Activated naive CD4-positive, alpha-beta T cell treated with anti-CD3 and anti-CD28 coated beads, Interleukin-2, amount 50 U/mL, for 16 hours (primary cell): ENCODE measurements at places on chromosomes 16 and 17.

DNA sequence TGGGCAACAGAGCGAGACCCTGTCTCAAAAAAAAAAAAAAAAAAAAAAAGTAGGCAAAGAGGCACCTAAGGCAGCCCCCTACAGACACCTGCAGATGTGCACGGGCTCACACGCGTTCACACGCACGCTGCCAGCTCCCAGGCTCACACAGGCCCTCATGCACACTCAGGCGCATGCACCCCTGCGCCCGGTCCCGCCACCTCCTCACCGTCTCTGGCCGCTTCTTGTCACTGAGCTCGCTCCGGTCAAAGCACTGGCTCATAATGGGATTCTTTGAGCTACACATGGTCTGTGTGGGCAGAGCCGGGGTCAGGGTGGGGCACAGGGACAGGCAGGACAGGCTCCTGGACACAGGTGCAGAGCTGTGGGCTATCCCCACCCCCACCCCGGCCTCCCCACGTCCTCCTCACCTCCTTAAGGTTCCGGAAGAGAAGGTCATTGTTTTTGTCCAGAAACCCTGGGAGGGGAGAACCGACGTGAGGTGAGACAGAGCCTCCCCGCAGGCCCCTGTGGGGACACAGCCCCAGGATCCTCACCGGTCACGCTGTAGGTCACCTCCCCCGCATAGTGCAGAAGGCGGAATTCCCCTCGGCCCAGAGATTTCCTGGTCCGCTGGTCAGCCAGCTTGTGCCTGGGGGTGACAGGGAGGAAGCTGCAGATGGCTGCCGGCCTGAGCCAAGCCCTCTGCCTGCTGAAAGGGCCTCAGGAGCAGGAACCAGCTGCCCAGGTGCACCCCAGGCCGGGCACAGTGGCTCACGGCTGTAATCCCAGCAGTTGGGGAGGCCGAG lies 17.9 kb downstream of the MYO1C start:
- DNase-seq, result no peak

- no peak for DNase-seq
These were observed 30.3 kb downstream of the TSC2 start for GRCh38 chr16:2078096-2078495.

DNA sequence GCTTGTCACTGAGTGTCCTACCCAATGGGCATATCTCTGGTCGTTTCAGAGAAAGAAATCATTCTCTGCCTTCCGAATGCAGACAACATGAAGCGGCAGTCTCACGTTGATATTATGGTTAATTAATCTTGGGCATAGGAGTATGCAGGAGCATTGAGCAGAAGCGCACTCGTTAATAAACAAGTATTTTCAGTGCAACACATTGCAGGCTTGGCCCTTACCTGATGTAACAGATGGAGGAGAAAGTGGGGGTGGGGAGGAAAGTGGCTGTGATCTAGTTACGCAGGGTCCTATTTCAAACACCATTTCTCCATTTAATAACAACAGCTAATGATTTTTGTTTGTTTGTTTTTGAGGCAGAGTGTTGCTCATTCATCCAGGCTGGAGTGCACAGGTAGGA lies 414.0 kb upstream of the RBFOX1 start:
- no peak for DNase-seq

GRCh38 chr16:52729731-52730130 lies 182.8 kb upstream of the TOX3 start:
- no peak for DNase-seq

GRCh38 chr17:33990943-33991706 lies 264.0 kb upstream of the CCL2 start:
- no peak for DNase-seq

GRCh38 chr16:75644240-75645012 lies 3.0 kb downstream of the KARS1 start:
- no peak for DNase-seq

- DNase-seq, result no peak
These were observed 16.2 kb upstream of the SPNS2 start for GRCh38 chr17:4482338-4483011.

DNA sequence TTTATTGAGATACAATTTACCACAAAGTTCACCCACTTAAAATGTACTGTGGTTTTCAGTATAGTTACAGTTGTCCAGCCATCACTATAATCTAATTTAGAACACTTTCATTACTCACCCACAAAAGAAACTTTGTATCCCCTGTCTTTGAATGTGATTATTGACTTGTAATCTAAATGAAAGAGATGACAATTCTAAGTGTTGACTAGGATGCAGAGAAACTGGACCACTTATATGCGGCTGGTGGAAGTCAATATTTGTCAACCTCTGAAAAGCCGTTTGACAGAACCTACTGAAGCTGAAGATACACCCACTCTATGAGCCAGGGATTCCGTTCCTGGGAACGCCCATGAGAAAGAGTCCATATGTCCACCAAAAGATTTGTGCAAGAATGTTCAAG lies 36.8 kb downstream of the TEKT5 start:
- DNase-seq, result no peak

DNA sequence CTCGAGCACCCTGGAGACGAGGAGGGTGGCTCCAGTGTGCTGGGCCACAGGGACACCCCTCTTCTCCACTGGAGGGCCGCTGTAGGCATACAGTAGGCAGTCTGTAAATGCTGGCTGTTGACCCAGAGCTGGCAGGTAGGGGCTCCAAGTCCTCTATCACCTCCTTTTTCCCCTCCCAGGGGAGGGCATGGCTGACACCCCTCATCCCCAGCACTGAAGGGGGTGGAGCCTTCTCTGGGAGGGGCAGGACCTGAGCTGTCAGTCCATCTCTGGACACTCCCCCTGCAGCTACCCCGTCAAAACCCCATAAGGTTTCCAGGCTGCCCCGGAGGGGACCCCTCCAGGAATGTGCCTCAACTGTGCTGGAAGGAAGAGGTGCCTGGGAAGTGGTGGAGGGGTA lies 2.4 kb downstream of the KCNJ12 start:
- DNase-seq, result no peak

GRCh38 chr17:18182110-18182977 lies 1.3 kb upstream of the ALKBH5 start:
- no peak for DNase-seq

GRCh38 chr16:47600376-47600775 lies 139.2 kb downstream of the PHKB start:
- DNase-seq, result no peak

DNA sequence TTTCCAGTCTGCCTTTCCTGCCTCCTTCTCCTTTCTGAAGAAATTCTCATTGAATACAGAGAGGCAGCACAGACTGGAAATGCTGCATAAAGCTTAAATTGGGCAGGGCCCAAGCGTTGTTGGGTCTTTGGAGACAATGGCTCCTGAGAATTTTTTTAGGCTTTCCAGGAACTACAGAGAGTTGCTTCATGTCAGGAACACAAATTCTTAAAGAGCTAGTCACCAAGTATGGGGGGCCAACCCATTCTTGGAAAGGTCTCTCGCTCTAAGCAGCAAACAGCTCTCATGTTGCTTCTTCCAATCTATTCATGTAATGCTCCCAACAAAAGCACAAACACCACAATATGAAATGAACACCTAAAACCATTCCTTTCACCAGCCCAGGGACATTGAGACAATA lies 6.9 kb downstream of the HNF1B start:
- DNase-seq, result no peak

- no peak for DNase-seq
These were observed 80.2 kb upstream of the CIBAR2 start for GRCh38 chr16:85192238-85193114.

DNA sequence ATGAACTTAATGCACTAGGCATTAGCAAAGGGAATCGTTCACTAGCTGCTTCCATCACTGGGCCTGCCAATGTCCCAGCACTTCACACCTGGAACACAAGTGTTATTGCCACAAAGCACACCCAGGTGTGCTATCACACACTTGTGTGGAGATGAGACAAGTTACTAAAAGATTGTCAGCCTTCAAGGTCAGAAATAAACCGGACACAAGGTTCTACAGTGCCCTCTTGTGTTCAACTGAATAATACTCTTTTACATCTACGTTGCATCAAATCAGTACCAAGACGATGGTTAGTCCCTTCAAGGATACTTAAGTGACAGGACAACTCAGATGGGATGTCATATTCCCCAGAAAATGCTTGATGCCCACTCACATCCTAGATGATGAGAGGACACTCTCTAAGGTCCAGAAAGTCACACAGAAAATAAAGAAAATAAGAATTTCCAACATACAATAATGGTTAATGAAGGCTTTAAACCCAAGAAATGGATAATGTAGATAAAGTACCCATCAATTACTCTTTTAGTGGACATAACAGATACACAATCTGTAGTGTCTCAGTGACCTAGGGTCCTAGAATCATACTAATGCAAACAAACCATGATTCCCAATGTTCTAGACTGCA lies 16.4 kb upstream of the GLG1 start:
- no peak for DNase-seq

DNA sequence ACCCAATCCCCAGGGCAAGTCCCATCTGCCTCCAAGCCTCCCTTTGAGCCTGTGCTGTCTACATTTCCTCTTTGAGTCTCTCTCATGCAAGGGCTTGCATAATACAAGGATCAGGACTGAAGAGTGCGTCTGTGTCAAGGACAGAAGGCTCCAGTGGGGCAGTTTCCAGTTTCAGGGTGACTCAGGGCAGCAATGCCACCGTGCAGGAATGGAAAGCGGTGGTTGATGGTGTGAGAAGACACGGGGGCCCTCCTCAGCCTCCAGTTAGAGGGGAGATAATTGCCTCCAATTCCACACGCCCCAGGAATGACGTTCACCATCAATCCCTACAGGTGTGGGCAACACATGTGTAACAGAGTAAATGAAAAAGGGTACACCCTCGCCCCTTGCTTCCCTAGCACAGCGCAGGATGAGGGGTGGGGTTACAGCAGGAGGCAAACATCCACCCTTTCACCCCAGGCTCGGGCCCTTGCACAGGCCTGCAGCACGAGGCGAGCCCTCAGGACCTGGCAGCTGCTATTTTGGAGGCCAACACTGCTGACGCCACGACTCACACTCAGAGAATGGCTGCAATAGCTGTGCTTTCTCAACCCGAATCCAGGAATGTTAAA lies 24.8 kb upstream of the SLC25A19 start:
- DNase-seq, result no peak

DNA sequence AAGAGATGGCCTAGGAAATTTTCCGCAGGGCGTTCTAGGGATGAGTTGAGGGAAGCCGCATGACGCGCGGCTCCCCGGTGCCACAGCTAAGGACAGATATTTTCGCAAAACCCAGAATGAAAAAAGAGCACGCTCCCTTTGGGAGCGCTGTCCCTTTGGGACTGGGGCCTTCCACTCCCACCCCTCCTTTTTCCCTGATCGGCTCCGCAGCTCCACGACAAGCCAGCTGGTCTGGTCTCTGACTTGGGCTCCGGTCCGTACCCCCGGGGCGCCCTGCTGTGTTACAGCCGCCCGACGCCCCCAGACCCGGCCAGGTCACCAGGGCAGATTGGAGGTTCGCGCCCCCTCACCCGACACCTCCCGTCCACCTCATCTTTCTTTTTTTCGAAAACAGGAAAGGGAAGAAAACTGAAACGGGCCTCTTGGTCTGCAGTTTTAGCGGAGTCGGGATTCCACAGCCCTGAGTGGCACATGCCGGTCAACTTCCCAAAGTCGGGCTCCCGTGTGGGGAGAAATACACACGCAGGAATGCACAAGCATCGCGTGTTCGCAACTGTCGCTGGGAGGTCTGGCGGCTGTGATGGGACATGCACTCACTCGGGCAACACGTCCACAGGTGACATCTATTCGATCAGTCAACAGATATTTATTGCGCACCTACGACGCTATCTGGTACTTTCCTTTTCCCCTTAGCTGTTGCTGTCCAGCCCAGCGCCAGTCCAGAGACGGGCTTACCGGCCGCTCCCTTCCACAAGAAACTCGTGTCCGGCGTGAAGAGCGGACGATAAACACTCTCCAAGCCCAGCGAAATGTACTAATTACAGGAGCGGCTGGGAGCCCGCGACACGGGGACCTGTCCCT lies 3.9 kb upstream of the SOX9 start:
- no peak for DNase-seq

- peak; percentile 77 for DNase-seq
These were observed 13.7 kb downstream of the SYCE1L start for GRCh38 chr16:77212741-77213541.

DNA sequence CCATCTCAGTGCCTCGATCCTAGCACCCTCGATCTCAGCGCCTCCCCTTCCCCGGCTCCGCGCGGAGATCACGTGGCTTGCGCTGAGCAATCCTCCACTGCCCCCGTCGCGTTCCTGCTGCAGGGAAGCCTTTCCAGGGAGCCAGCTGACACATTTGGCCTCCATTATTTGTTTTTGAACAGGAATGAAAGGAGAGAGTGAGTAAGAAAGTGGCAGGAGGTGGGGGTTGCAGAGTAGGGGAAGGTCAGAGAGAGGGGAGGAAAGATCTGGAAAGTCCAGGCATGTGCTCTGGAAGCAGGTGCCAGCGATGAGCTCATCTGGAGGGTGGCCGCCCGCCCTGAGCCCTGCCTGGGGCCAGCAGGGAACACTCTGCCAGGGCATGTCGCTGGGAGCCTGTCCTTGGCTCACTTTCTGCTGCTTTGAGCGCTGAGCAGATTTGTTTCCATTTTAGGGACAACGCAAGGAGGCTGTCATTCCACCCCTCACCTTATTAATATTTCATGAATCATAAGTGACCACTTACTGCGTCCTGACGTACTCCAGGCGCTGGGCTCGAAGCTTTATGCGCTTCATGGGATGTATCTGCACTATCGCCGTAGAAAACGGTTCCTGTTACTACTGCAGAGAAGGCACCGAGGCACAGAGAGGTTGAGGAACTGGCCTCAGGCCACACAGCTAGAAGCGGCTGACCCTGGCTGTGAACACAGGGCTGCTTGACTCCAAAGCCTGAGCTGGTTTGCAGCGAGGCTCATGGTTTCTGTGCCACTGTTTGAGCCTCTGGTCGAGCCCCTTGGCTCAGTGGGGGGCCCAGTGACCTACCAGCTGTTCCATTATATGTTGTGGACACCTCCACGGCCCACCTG lies 283.1 kb downstream of the SEC14L1 start:
- DNase-seq, result no peak
